ENCODE measurements at places on chromosomes 12 and 14. TPM values are rescaled to one million over a fixed set of nuclear protein-coding genes. Genes with fewer than 3 reads are reported as not detected.

FOXJ2 gene
- 7.3 TPM for total RNA-seq

PRPH gene
- not detected for total RNA-seq

APOLD1 gene
- total RNA-seq: 42.9 TPM

BCDIN3D gene
- total RNA-seq: 7.2 TPM

FOXG1 gene
- total RNA-seq: 75.5 TPM

MANSC4 gene
- 0.47 TPM for total RNA-seq

SLC22A17 gene
- total RNA-seq: 158 TPM

INHBC gene
- total RNA-seq: not detected

OR6S1 gene
- not detected for total RNA-seq

BHLHE41 gene
- 1.1 TPM for total RNA-seq

LPAR5 gene
- 0.62 TPM for total RNA-seq

PIWIL1 gene
- not detected for total RNA-seq

CYP27B1 gene
- not detected for total RNA-seq

CCDC196 gene
- not detected for total RNA-seq

CACNA1C gene
- 21.4 TPM for total RNA-seq

CYP46A1 gene
- total RNA-seq: 2.3 TPM

LRRC10 gene
- not detected for total RNA-seq

PTPRO gene
- total RNA-seq: 157 TPM

GPX2 gene
- not detected for total RNA-seq

KHNYN gene
- 16.7 TPM for total RNA-seq

TSHR gene
- total RNA-seq: under 0.01 TPM

CLEC2D gene
- total RNA-seq: 11.4 TPM

DBX2 gene
- total RNA-seq: 1.6 TPM

GDF3 gene
- total RNA-seq: not detected

RSRC2 gene
- 77.7 TPM for total RNA-seq

COQ5 gene
- total RNA-seq: 20.6 TPM

CD163L1 gene
- 1.7 TPM for total RNA-seq

PMCH gene
- not detected for total RNA-seq

TESPA1 gene
- not detected for total RNA-seq

PRB2 gene
- total RNA-seq: not detected

JPH4 gene
- total RNA-seq: 28.9 TPM

CLEC2A gene
- not detected for total RNA-seq

HHIPL1 gene
- 6.4 TPM for total RNA-seq

KCNC2 gene
- total RNA-seq: 21.1 TPM

KRT77 gene
- total RNA-seq: not detected

C3AR1 gene
- 3.1 TPM for total RNA-seq

TPPP2 gene
- not detected for total RNA-seq

RIMBP2 gene
- total RNA-seq: 39.5 TPM

KRT78 gene
- total RNA-seq: 1.9 TPM

HOXC12 gene
- total RNA-seq: not detected

HPD gene
- total RNA-seq: not detected

WSB2 gene
- 415 TPM for total RNA-seq

DEGS2 gene
- total RNA-seq: 1.4 TPM

P2RX2 gene
- total RNA-seq: not detected

TDG gene
- 61.1 TPM for total RNA-seq

SPX gene
- 0.16 TPM for total RNA-seq

SERPINA1 gene
- 1.4 TPM for total RNA-seq

RASSF8 gene
- 22.5 TPM for total RNA-seq

DTX1 gene
- 16.2 TPM for total RNA-seq

KIF26A gene
- total RNA-seq: 13.1 TPM

PPP1R12A gene
- 176 TPM for total RNA-seq

Measured in occipital lobe (tissue), 3 donors.